ENCODE measurements at places on chromosomes 11 and 22.

- DNase-seq: no peak
Measured at GRCh38 chr11:7573193-7573557, 59.4 kb downstream of the PPFIBP2 start.

GRCh38 chr11:1201395-1202153, 21.3 kb upstream of the MUC5B start:
- DNase-seq: no peak

GRCh38 chr11:108807262-108807661, 142.4 kb downstream of the DDX10 start:
- DNase-seq: no peak

- DNase-seq: no peak
Measured at GRCh38 chr11:92317721-92318120, 93.1 kb downstream of the FAT3 start.

- no peak for DNase-seq
Measured at GRCh38 chr11:71209181-71209580, 43.2 kb downstream of the SHANK2 start.

DNA sequence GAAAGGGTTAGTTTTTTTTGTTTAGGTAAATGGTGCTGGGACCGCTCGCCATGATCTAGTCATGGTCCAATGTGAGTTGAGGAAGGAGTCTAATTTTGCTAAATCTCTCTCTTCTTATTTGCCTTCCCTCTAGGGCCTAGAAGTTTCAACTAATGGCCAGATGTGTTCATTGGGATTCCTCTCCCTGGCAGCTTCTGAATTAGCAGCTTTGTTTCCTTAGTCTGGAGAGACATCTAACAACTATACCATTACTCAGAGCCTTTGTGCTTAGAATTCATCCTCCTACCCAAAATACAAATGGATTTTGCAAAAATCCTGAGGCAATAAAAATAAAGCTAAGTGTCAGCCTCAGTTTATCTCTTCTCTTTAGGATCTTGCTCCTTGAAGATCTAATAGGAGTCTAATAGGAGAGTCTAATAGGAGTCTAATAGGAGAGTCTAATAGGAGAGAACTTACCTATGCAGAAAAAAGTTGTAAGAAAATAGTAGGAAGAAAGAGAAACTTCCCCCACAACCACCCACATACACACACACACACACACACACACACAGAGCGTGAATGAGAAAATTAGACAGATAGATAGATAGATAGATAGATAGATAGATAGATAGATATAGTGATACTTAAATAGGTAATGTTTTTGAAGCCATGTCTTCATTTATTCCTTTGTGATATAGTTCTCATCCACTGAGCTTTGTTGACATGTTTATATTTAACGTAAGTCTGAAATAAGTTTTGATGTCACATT, 980.5 kb upstream of the CNTN5 start:
- no peak for DNase-seq

DNA sequence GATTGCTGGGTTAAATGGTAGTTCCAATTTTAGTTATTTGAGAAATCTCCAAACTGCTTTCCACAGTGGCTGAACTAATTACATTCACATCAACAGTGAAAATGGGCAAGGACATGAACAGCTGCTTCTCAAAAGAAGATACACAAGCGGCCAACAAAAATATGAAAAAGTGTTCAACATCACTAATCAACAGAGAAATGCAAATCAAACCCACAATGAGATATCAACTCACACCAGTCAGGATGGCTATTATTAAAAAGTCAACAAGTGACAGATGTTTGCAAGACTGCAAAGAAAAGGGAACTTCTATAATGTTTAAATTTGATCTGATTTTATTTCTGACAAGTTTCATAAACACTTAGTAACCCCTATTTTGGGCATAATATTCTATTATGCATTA, 537.5 kb downstream of the DLG2 start:
- no peak for DNase-seq

GRCh38 chr11:15610881-15611280, 496.2 kb downstream of the INSC start:
- no peak for DNase-seq

- DNase-seq: peak; percentile 84
Measured at GRCh38 chr22:46068593-46069491, 81.5 kb upstream of the PPARA start.

GRCh38 chr11:131109257-131109656, 193.0 kb upstream of the SNX19 start:
- DNase-seq: peak; percentile 25

DNA sequence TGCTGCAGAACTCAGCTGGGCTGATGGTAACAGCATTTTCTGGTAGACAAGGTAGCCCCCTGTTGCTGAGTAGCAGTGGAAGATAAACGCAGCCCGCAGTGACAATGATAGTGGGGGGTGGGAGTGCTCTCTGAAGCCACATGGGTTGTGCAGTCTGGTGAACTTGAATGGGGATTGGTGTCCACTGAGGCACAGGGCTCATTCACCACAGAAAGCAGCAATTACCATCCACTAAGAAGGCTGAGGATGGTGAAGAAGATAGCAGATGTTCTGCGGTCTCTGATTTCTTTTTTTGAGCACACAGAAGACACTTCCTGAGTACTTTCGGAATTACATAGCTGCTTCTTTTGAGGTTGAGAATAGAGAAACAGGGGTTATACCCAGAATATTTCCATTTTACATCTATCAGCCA, 150.3 kb downstream of the LRRC4C start:
- no peak for DNase-seq

GRCh38 chr11:8221046-8221723, 42.5 kb downstream of the LMO1 start:
- no peak for DNase-seq

- DNase-seq: no peak
Measured at GRCh38 chr11:1070594-1071462, 3.8 kb upstream of the MUC2 start.

- DNase-seq: no peak
Measured at GRCh38 chr11:84089072-84090057, 803.2 kb upstream of the CCDC90B start.

DNA sequence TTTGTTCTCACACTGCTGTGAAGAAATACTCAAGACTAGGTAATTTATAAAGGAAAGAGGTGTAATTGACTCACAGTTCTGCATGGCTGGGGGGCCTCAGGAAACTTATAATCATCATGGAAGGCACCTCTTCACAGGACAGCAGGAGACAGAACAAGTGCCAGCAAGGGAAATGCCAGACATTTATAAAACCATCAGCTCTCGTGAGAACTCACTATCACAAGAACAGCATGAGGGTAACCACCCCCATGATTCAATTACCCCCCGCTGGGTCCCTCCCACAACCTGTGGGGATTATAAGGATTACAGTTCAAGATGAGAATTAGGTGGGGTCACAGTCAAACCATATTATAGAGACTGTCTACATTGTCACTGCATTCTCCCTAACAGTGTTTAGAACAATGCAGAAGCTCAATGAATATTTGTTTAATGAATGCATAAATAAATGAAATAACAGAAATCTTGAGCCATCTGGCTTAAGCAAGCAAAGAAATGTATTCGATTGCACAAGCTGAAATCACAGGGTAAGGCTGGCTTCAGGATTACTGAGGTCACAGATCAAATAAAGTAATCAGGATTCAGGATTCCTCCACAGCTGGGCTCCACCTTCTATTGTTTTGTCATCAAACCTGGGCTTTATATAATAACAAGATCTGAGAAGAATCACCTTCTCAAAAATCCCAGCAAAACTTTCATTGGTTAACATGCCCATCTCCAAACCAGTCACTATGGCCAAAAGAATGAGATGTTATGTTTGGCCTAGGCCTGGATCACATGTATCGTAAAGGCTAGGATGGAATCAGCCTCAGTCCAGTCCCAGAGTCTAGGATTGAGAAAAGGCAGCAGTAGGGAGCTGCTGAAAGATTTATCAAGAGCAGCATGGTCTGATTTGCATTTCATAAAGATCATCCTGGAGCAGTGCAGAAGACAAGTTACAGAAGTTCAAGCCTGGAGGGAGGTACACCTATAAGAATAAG, 137.8 kb upstream of the UBASH3B start:
- no peak for DNase-seq

- DNase-seq: no peak
Measured at GRCh38 chr11:129972611-129973010, 30.0 kb downstream of the PRDM10 start.

DNA sequence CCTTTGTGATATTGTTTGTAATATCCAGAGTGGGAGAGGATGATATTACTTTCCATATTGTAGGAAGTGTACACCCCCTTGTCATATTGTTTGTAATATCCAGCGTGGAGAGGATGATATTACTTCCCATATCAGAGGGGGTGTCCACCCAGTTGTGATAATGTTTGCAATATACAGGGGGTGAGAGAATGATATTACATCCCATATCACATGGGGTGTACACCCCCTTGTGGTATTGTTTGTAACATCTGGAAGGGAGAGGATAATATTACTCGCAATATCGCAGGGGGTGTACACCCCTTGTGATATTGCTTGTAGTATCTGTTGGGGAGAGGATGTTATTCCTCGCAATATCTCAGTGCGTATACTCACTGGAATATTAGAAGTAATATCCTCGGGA, 61.5 kb downstream of the PRSS23 start:
- DNase-seq: no peak

DNA sequence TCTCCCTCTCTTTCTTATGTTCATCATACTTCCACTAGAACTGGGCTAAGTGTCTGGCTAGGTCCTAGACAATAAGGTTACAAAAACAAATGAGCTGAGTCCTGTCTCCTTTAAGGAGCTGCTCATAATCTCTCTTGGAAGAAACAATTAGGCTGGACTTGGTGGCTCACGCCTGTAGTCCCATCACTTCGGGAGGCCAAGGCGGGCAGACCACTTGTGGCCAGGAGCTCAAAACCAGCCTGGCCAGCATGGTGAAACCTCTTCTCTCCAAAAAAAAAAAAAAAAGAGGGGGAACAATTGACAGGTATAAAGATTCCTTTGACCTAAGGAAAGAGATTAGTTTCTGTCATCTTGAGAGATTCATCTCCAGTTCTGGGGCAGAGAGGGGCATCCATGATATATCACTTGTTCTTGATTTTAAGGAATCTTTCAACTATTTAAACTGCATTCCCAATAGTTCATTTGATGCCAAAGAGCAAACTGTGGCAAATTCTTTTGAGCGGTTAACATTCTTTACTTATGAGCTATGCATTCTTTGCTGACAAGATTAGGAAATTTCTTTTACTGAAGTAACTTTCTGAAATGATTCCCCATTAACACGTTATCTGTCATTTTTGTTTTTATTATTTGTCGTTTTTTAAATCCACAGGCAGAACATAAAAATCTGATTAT, 125.5 kb downstream of the C11orf87 start:
- DNase-seq: peak; percentile 90

DNA sequence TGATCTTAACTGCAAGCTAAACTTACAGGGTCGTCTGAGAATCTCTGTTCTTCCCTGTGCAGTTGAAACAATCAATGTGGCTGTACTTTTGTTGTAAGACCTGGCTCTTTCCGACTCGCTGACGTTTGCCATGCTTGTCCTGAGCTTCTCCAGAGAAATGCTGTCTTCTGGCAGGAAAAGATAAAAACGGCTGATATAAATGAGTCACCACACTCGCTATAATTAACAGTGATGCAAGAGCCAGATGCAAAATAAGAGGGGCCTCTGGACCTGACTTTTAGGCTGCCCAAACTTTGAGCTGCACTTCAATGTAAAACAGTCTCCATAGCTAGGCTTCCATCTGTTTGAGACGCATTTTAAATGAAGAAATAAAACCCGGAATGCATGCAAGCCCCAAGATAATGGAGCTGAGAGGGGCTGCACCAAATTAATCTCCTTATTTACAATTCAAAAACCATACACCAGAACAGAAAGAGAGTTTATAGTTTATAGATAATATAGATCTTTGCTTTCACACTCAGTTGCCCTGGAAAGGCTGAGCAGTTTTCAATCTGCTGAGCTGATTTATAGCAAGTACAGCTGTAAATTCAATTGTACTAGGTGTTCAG, 48.5 kb downstream of the WT1 start:
- peak; percentile 41 for DNase-seq

DNA sequence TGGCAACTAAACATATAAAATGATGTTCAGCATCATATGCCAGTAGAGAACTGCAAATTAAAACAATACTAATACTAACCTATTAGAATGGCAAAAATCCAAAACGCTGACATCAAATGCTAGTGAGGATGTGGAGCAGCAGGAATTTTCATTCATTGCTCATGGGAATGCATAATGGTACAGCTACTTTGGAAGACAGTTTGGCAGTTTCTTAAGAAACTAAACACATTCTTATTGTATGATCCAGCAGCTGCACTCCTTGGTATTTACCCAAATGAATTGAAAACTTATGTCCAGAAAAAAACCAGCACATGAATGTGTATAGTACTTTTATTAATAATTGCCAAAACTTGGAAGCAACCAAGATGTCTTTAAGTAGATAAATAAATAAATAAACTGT, 258.0 kb downstream of the TENM4 start:
- DNase-seq: peak; percentile 93

GRCh38 chr11:131833366-131833765, 463.0 kb downstream of the NTM start:
- no peak for DNase-seq

DNA sequence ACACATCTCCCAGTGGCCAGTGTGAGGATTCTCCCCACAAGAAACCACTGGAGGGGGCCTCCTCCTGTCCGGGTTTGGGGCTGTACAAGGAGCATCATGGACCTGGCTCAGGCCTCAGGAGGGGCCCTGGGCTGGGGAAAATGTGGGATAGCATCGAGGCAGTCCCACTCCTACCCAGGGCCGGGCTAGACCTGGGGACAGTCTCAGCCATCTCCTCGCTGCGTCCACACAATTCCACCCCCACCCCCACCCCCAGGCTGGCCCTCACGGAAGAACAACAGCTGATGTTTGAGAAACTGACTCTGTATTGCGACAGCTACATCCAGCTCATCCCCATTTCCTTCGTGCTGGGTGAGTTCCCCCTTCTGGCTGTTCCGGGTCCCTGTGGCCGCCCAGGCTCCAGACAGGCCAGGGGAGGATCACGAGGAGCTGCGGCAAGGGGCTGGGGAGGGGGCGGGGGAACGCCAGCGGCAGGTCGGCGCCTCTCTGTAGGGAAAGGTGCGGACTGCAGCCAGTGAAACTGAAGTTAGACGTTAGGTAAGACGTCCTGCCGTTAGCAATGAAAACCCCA, 4.8 kb downstream of the BEST1 start:
- peak; percentile 40 for DNase-seq

- peak; percentile 26 for DNase-seq
Measured at GRCh38 chr11:106137061-106137460, 59.6 kb downstream of the AASDHPPT start.

- peak; percentile 6 for DNase-seq
Measured at GRCh38 chr11:26332572-26332915, 614 bp downstream of the ANO3 start.

GRCh38 chr11:13110929-13111812, 102.1 kb downstream of the RASSF10 start:
- DNase-seq: peak; percentile 83

- no peak for DNase-seq
Measured at GRCh38 chr22:20128902-20129746, 2.5 kb upstream of the ZDHHC8 start.

DNA sequence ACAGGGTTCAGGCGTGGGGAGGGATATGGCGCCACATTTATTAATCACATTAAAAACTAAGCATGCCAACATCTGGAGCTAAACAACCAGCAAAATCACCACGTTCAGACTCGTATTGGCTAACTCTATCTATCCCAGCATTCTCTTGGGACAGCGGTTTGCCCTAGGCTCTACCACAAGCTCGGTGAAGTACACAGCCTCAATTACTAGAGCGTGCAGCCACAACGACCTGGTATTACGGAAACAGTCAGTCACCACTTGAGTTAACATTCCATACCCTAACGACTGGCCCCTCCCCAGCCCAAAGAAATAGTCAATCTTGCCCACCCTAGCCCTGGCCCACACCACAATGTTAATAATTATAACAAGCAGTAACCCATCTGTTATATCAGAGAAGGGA, 32.1 kb downstream of the APOL5 start:
- peak; percentile 20 for DNase-seq

Measured in astrocyte (in vitro differentiated cells and primary cell).